ENCODE measurements at places on chromosomes 7 and 10.

GRCh38 chr10:84375011-84375410, 46.6 kb downstream of the CCSER2 start:
- DNase-seq = no peak

DNA sequence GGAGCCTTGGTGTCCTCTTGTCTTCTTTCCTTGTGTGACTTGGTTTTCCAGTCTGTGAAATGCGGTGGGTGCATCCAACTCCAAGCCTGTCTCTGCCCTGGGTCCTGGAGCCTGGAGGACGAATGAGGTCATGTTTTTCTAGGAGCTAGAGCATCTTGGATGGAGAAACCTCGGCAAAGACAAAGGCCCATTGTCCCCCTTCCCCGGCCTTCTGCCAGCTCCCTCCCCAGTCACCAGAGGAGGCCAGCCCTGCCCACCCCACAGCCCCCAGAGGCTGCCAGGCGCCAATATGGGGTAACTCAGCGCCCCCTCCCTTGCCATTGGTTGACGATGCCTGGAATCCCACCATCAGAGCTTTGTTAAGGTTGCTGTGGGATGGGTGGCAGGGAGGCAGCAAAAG, 40.4 kb downstream of the KCTD7 start:
- DNase-seq = no peak

DNA sequence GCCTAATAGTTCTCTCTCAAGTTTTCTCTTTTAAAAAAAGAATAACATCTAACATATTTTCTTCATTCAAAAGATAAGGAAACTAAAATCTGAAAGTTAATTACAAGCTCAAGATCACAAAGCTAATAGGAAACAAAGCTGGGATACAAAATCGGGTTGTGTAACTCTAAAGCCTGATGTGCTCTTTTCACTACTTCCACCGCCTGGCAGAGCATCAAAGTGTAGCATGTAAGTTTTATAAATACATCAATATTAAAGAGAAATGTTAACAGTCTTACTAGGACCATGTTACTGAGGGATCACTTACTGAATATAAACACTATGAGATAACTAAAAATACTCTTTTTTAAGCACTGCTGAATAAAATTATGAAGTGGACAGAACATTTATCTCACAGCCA, 97.2 kb downstream of the KMT2C start:
- DNase-seq = no peak

DNA sequence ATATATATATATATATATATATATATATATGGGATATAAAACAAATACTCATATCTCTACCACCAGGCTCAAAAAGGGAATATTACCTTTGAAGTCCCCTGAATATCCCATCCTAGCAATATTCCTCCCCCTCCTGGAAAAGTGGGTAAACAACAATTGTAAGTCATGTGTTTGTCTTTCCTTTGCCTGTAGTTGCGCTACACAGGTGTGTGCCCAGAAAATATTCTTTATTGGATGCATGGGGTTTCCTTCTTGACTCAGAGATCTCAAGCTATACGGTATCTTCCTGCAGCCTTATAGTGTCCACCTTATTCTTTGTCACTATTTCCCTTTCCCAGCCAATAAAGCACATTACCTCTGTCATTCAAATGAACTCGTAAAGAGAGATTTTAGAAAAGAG, 54.2 kb downstream of the MET start:
- DNase-seq = no peak

GRCh38 chr7:52786174-52786573, 249.3 kb upstream of the POM121L12 start:
- no peak for DNase-seq

GRCh38 chr7:27129729-27130539, 623 bp downstream of the HOXA4 start:
- peak; percentile 36 for DNase-seq

GRCh38 chr10:16184906-16185305, 251.9 kb upstream of the PTER start:
- DNase-seq = no peak

DNA sequence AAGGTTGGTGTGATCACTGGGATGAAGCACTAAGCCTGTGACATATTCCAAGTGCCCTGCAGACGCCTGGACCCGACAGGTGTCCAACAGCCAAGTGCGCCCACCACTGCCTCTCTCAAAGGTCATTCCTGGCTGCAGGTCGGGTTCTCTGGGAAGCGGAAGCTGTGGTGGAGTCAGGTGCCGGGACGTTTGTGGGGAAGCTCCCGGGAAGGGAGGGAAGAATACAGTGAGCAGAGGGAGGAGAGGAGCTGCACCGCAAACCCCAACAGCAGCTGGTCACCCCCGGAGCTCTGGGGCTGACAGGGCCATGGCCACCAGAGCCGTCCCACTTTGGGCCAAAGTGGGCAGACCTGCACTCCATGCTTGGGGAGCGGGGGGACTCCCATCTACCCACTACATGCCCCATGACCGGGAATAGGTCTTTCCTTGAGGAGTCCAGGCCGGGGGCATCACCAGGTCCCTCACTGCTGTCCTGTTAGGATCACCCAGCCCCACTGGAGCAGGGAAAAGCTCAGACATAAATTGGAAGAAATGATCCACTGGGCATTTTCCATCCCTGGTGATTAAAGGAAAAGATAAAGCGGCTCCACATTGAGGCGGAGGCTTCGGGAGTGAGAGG, 84.5 kb upstream of the PPP2R2D start:
- DNase-seq = no peak

DNA sequence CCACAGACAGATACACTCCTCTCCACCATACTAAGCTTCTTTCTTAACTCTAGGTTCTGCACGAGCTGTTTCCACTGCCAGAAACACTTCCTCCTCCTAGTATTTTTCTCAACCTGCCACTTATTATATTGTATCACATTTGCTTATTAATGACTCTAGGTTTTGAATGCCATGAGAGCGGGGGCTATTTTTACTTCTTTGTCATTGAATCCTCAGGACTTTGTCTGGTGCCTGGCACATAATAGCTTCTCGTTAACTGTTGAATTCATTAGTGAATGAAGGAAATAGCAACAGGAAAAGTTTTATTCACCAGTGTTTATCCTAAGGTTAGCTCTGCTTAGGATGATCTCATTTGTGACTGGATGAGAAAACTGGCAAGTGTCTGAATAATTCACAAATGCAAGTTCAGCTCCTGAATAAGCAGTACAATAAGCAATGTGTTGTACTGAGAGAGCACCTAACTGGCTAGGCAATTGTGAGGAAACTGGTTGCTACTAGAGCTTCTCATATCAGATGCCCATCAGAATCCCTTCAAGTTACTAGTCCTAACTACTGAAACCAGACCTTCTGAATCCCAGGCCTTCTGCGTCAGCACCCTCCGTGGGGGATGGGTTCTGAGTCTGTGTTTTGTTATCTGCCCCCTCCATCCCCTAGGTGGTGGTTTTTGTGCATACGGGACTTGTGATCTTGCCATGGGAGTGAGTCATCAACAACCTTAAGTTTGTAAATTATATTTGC, 92.7 kb downstream of the LSMEM1 start:
- no peak for DNase-seq

GRCh38 chr7:51267169-51267568, 49.4 kb downstream of the COBL start:
- no peak for DNase-seq

DNA sequence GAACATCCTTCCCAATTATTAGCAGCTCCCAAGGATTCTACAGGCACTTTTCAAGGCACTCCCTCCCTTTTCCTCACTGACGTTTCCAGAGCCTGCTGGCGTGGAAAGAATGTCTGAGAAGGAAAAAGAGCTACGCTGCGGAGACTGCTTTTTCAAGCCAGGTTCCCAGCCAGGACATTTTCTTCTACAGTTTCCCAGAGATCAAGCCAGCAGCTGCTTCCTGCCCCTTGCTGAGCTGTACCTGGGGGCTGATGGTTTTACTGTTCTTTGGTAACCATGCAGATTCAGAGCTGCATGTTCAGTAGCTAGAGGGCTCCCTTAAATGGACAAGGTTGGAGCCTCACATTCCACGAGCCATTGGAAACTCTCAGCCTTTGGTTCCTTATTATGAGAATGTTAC, 133.4 kb downstream of the EVX1 start:
- no peak for DNase-seq

DNA sequence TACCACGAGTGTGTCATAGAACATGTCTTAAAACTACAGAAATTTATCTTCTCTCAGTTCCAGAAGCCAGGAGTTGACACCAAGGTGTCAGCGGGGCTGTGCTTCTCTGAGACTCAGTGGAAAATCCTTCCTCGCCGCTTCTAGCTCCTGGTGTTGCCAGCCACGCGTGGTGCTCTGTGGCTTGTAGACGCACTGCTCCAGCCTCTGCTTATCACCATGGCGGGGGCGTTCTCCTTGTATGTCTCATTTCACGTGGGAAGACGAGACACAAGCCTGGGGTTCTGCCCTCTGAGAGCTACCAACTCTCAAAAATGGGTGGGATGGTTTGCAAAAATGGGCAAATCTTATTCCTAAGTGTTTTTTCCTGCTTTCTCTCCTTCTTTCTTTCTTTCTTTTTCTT, 11.0 kb upstream of the GALNTL5 start:
- no peak for DNase-seq

GRCh38 chr10:120458432-120458831, 1.4 kb downstream of the PLPP4 start:
- DNase-seq = no peak

GRCh38 chr10:97157578-97158095, 28.1 kb downstream of the SLIT1 start:
- DNase-seq = no peak

DNA sequence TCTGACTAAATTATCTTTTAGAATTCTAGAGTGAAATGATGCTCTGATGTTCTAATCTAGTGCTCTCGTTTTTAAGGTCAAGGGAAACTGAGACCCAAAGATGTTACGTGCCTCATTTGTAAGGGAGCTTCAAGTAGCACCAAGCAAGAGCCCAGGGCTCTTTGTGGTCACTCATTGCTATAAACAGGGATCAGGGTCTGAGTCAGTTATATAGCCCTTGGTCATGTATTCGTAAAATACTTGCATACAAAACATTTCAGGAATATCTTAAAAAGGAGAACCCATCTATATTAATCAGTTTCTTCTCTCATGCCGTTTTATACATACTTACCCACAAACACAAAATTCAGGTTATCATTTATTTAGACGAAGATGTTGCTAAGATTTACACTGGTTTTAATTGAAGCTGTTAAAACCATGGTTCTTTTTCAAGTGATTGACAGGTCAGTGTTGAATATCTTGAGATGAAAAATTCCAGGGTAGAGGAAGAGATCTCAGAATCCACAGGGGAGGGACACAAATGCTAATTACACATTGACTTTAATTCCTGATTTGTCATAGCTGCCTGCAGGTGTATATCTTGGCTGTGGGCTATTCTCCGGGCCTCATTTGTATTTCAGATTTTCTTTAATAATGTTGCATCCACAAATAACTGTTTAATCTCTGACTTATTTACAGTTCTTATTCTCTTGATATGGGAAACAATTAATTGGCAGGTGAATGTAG, 188.4 kb downstream of the SND1 start:
- no peak for DNase-seq

DNA sequence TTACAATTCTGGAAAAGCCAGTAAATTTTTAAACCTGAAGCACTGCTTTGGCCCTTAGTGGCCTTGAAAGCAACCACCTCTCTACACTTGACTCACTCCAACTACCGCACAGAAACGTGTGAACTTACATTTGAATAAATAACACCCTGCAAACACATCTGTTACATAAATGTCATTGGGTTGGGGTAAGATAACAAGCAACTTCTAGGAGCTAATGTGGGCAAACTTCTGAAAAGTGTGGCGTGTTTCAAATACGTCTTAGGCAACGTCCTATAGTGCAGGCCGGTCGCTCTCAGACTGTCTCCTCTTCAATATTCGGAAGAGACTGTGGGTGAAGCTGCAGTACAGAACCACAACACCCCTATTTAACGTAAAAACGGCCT, 474 bp downstream of the ORC5 start:
- DNase-seq = no peak

DNA sequence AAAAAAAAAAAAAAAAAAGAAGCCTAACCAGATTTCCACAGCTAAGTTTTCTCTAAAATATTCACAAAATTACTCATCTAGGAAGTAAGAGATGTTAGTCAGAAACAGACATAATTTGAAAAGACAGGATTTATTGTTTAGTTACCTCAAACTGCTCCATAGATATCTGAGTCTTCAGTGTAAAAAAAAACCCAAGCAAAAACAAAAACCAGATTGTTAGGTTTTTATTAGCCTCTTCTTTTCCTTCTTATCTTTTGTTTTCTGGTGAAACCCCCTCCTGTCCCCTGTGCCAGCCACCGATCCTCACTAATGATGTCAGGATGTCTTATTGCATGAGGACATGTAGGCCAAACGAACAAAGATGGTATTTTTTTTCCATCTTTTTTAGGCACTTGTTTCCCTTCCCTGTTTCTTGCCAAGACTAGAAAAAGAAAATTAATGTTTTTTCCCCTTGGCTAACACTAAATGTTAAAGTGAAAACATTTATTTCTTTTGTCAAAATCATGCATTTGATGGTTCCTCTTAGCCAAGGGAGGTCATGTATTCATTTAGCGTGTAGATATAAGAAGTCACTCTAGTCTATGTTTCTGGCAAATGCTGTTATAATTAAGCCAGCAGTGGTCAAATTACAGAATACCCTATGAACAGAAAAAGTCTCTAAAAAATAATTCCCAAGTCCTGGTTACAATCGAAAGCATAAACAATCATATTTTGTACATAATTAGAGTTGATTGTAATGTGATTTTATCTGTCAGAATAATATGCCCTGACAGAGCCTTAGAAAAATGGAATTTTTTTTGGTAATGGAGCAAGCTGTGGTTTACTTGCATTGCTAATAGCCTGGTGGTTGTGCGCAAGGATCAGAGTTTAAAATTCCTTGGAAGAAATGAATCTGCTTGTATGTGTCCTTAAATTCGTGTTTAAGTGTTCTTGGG, 702.4 kb upstream of the FZD8 start:
- no peak for DNase-seq

GRCh38 chr7:134737566-134738345, 41.7 kb upstream of the CALD1 start:
- DNase-seq = no peak

- DNase-seq = no peak
These were observed 30.9 kb upstream of the SLC16A12 start for GRCh38 chr10:89566095-89566950.

- no peak for DNase-seq
These were observed 15.5 kb upstream of the SLC18A3 start for GRCh38 chr10:49594594-49594993.

DNA sequence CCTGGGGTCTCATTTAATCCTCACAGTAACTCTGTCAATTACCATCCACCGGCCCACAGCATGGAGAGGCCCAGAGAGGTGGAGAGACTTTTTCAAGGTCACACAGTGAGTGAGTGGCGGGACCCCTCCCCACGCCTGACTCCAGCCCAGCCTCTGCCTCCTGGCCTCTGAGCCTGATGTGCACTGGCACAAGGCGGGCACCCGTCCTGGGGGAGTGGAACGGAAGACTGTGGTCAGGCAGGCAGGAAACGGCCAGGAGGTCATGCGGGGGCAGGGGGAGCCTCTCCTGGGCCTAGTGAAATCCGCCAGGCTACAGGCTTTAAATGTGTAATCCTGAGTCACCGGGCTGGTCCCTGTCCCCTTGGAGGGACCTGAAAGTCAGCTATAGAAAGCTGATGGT, 32.2 kb downstream of the ZCCHC24 start:
- DNase-seq = no peak

- no peak for DNase-seq
These were observed 3.0 kb upstream of the MGAM start for GRCh38 chr7:141992688-141993087.

GRCh38 chr7:99833289-99833877, 5.6 kb downstream of the CYP3A43 start:
- DNase-seq = no peak

All from activated T-cell treated with anti-CD3 and anti-CD28 coated beads, Interleukin-2, amount 50 U/mL, for 1 hour (primary cell).